ENCODE measurements at places on chromosomes 4 and X. TPM values are rescaled to one million over a fixed set of nuclear protein-coding genes. Genes with fewer than 3 reads are reported as not detected.

The NDUFB11 gene
- 165 TPM for total RNA-seq

DNA sequence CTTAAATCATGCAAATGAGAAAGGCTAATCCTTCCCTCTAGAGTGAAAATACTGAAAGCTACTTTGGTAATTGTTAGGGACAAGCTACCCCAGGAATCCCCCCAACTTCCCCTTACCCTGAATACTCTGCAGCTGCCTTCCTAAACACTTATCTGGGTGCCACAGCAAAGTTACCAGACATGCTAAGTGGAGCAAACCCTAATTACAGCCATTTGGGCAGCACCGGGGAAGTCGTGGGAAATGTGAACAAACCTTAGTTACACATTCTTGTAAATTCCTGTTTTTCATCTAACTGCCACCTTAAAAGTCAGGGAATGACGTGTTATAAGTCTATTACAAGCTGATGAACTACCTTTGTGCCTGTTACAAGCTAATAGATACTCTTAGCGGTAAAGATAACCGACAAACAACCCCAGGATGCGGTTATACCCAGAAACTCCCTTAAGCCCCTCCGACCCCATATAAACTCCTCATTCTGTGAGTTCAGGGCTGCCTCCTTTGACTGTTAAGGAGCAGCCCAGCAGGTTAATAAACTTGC lies 66.0 kb upstream of the PLAC8 start:
- no peaks in the 10 kb centered on the region for H3K4me1 ChIP-seq
- DNase-seq = no peak
- H3K27me3 ChIP-seq = no peaks in the 10 kb centered on the region
- no peak overlapping the region for H3K4me3 ChIP-seq

The SORBS2 gene
- 1,203 TPM for total RNA-seq

DNA sequence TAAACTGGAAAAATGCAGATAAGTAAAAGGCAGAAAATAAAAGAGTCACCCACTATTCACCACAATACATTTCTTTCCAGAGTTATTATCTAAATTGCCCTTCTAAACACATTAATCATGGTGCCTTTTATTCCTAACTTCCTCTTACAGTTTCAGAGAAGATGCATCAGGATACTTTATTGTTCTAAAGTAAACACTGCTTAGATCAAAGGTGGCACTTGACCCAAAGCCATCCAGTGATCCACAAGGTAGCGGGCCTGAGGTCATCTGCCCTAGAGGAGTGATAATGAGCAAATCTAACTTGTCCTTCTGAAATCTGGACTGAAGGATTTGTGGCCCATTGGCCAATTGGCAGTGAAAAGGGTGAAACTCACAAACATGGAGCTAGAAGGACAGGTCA lies 12.0 kb upstream of the TMEM154 start:
- peaks cover 7% of the 10 kb centered on the region for H3K4me1 ChIP-seq
- no peaks in the 10 kb centered on the region for H3K36me3 ChIP-seq
- no peaks in the 10 kb centered on the region for H3K27me3 ChIP-seq
- peak overlapping the region; percentile 39 for H3K27ac ChIP-seq
